ENCODE measurements at places on chromosomes 4 and X.

DNA sequence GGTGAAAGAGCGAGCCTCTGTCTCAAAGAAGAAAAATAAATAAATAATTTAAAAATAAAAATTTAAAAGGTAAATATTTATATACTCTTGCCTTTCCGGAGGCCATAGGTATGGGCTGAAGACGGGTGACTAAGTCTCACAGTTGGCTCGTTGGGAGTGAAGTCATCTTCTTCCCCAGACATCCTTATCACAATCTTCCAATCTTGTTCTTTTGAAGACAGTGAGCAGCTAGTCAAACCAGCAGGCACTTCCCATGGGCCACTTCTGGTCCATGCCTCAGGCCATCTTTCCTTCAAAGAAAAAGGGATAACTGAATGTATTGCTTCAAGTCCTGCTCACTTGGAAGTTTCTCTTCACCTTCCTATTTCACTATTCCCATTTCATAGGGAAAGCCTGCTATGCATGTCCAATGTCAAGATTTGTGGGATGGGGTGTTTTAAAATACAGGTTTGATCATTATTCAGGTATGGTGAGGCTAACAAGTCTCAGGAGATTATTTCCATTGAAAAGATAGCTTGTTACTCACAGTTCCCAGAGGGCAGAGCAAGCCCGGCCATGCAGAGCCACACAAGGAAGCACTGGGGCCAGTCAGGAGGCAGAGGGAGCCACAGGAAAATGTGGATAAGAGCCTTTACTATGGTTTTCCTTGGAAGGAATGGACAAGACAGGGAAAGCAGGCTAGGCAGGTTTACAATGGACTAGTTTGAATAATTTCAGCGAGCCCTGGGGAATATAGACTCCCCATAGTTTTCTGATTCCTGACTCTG is 33.3 kb upstream of the VCX2 start:
- no peak for DNase-seq

- no peak for DNase-seq
These were observed 160.2 kb downstream of the NHS start for GRCh38 chrX:17535229-17535628.

- no peak for DNase-seq
These were observed 327.7 kb downstream of the DKK2 start for GRCh38 chr4:106708464-106708816.

GRCh38 chr4:74293558-74293957 is 14.7 kb upstream of the EPGN start:
- DNase-seq = no peak

- DNase-seq = no peak
These were observed 75.2 kb downstream of the PALLD start for GRCh38 chr4:168572002-168572401.

DNA sequence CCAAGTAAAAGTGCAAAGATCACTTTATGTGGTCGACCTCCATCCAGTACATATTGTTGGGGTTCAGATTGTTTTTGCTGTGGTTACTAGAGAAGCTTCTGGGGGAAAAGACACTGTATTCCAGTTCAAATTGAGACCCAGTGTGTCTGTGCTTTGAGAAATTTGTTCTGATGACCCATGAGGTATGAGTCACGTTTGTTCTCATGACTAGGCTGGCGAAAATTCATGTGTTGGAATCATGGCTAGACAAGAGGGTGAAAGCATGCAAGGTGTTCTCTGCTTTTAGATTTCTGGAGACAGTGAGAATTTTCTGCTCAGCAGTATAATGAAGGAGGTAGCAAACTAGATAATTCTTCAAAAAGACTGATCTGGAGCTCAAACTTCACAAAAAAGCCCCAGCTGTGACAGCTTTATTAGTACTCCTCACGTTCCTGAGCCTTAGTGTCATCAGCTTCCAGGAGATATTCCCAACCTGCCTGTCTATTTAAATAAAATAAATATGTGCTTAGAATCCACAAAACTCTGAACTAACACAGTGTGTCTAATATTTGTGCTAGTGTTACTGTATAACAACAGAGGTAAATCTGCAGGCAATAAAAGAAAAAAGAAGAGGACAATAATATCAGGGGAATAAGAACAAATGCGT is 24.4 kb upstream of the FAM47B start:
- DNase-seq = no peak

DNA sequence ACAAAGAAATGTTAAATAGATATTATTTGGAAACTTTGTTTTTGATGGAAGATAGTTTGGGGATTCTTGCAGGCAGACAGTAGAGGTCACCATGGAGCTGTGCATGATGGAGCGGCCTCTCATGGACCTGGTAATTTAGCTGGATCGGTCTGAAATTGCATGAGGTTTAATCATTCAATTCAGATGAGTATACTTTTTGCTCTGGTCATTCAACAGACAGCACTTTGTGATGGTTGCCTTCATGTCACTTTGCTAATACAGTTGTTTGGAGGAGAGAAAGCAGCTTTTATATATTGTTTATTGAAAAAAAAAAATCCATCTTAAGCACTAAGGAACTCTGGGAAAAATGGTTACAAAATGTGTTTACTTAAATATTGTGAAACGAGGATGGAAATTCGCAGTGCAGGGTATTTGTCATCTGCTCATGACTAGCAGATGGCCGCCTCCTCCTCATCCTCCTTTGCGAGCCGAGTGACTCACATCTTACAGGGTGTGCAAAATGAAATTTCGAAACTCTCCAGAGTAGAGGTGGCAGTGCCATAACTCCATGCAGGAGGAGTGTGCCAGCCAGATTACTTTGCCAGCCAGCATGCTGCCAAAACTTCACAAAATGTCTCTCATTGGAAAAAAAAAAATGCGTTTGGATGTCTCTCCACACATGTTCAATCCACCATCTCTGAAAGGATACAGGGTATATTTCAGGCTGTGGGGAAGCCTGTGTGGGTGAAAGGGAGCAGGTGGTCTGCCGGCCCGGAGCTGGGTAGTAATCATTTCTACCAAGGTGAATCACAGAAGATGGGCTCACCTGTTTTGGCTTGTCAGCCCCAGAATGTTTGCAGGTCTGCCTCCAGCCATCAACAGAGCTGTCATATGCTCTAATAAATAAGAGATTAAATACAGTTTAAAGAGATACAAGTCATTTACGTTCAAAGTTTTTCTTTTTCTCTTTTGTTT is 314.9 kb upstream of the DIPK2B start:
- DNase-seq = peak; percentile 5

- no peak for DNase-seq
These were observed 1761.0 kb downstream of the STIM2 start for GRCh38 chr4:28621591-28621990.

- DNase-seq = no peak
These were observed 32.1 kb downstream of the LRPAP1 start for GRCh38 chr4:3500111-3500510.

- no peak for DNase-seq
These were observed 204.9 kb upstream of the MAGEB2 start for GRCh38 chrX:30010471-30010870.

All from immature natural killer cell (primary cell).